ENCODE measurements at places on chromosomes 12 and 14.

- no peak for DNase-seq
These were observed 90.8 kb downstream of the BCL11B start for GRCh38 chr14:99181241-99181640.

- DNase-seq = peak; percentile 80
These were observed 80.5 kb downstream of the TMEM260 start for GRCh38 chr14:56659964-56660551.

- no peak for DNase-seq
These were observed 19.7 kb downstream of the UBE2N start for GRCh38 chr12:93422050-93422449.

GRCh38 chr12:87047691-87048090 is 791.5 kb upstream of the MGAT4C start:
- DNase-seq = no peak

- no peak for DNase-seq
These were observed 40.6 kb downstream of the IGF1 start for GRCh38 chr12:102439426-102440405.

DNA sequence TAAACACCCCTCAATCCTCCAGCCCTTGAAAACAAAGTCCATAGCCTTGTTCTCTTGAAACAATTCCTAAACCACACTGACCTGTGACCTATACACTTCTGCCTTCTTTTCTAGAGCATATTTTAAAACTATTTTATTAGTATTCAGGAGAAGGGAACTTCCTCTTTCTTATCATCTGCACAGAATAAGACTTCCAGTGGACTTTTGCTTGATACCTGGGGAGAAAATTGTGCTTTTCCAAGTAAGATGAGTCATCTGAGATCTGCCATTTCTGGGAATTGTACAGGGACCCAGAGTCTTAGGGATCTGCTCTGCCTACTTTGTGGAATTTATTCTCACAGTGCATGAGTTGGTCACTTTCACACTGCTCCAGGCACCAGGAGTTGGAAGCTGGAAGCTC is 10.5 kb upstream of the WNT5B start:
- DNase-seq = no peak

DNA sequence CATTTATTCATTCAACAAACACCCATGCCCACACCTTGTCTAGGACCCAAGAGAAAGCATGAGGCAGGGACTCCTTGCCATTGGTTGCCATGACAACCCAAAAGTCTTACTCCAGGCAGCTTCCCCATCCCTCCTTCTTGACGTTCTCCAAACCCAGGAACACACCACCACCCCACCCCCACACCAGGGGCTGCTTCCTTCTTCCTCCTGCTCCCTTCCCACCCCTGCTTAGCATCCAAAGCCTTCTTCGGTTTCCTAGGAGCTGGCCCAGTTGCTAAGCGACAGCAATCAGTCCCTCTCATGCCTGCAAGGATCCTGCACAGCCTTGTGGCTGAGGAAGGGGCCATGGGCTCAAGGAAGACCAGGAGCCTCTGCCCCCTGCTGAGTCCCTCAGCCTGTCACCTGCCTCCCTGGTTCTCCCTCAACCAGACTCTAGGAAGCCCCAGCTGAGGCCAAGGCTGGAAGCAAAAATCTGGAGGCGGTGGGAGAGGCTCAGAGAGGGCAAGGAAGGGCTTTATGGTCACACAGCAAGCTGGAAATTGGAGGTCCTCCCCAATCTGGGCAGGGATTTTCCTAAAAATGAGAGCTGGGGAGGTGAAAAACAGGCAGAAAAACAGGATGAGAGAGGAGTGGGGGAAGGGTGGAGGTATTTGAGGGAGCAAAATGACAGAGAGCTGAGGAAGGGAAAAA is 15.4 kb downstream of the RASAL1 start:
- DNase-seq = no peak

- DNase-seq = no peak
These were observed 163.3 kb upstream of the SFSWAP start for GRCh38 chr12:131547555-131547954.

GRCh38 chr14:75094896-75095295 is 25.5 kb downstream of the ZC2HC1C start:
- DNase-seq = no peak

GRCh38 chr14:61570549-61571290 is 124.6 kb upstream of the HIF1A start:
- no peak for DNase-seq

DNA sequence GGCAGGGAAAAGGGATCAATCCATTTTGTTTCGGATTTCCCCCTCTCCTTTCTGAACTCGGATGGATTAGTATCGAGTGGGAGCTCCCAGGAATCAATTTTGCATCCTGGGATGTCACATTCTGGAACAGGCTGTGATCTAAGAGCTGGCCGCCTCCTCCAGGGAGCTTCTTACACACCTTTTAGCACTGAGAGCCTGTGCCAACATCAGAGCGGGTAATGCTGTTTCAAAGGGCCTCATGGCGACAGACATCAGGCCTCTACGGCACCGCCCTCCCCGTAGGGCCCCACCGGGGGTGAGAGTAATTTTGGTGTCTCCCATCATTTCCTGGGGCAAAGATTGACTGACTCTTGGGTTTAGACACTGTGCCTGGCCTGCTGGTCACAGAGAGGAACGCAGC is 2.7 kb downstream of the GALNT9 start:
- DNase-seq = no peak

- DNase-seq = no peak
These were observed 3.7 kb downstream of the OR10G2 start for GRCh38 chr14:21631084-21631483.

DNA sequence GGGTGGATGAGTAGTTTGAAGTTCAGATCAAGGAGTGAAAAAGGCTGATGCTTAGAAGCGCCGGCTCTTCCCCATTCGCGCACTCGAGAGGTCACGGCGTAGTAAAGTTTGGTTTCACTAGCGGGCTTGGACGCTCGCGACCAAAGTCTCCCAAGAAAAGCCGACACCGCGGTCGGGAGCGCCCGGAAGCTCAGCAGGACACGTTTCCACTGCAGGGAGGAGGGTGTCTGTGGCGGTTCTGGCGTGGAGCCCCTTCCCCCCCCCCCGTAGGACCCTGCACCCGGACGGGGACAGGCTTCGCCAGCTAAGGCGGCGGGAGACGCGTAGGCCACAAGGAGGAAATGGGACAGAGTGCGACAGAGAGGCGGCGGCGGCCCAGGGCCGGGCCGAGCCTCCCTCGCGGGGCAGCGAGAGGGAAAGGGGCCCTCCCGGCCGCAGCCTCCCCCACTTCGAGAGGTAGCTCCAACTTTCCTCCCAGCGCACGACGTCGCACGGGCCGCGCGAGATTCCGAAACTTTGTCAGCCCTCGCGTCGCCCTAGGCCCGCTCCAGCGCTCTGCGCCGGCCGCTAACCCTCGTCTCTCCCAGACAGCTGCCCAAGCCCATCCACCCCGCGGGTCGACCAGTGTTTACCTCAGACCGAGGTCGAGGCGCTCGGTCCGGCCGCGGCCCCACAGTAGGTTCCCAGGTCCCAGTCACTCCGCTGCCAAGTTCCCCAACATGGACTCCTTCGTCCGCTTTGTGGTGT is 480 bp downstream of the SCAF11 start:
- peak; percentile 32 for DNase-seq

DNA sequence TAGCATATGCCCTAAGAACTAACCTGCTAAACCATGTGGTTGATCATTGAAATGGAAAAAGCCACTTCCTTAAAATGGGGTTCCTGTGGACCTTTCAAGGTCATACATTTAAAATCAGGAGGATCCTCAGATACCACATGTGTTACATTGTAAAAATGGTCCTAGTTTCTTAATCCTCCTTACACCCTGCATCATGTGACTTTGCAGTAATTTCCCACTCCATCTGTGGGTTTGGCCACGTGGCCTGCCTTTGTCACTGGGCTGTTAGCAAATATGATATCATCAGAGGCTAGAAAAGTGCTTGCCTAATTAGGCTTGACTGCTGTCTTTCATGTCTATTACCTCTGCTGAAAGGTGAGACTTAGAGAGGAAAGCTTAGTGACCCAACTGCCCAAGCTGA is 70.7 kb downstream of the CMKLR1 start:
- no peak for DNase-seq

GRCh38 chr12:129844662-129845220 is 59.1 kb downstream of the TMEM132D start:
- no peak for DNase-seq

GRCh38 chr12:32706335-32707024 is 27.4 kb downstream of the DNM1L start:
- no peak for DNase-seq

DNA sequence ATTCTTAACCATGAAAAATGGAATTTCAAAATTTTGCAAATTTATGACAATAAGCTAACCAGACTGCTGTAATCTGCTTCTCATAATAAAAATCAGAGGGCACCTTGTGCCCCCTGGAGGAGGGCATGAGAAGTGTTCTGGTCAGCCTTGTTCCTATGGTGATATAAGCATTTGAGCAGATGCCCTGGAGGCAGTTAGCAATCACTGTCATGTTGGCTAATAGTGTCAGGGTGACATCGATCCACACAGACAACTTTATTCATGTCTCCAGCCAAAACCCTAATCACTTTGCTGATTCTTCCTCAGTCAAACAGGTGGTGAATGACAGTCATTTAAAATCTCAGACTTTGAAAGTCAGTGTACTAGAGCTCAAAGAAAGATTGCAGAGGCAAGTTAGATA is 943.0 kb downstream of the GALC start:
- DNase-seq = peak; percentile 74

- no peak for DNase-seq
These were observed 1.2 kb downstream of the SLC24A4 start for GRCh38 chr14:92323916-92324818.

DNA sequence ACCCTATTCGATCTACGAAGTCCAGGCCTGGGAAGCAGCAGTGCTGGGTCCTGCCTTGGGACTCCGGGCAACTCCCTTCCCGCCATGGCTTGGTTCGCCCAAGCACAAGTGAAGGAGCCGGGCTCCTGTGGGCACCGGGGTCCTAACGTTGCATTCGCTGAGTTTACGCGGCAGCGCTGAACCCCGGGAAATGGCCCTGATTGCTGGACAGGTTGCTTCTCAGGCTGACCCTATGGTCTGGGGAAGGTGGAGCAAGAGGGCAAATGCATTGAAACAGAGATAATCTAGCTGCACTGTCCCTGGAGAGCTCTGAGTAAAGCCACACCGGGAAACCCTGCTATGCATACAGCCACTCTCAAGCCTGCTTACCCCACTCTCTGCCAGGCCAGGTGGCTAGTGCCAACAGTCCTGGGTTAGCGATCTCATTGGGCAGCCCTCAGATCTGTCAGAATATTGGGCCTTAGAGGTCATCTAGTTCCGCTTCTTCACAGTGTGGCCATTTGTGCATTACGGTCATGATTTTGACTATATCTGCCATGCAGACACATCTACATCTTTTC is 11.3 kb downstream of the SYNE3 start:
- DNase-seq = no peak

All from NCI-H748 treated with DMSO at 0.1 percent for 48 hours (cell line).